ENCODE measurements at places on chromosomes 12 and 14. TPM values are rescaled to one million over a fixed set of nuclear protein-coding genes. Genes with fewer than 3 reads are reported as not detected.

DNA sequence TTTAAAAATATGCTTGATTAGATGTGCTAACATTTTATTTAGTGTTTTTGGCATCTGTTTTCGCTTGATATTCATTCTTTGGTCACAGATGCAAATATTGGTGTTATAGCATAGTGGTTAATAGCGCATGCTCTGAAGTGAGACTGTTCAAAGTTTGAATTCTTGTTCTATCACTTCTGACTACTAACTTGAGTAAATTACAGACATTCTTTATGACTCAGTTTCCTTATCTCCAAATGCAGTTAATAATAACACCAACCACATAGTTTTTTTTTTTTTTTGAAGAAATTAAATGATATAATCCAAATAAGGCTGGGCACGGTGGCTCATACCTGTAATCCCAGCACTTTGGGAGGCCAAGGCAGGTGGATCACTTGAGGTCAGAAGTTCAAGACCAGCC lies 81.0 kb downstream of the TMX1 start:
- no peak for DNase-seq

DNA sequence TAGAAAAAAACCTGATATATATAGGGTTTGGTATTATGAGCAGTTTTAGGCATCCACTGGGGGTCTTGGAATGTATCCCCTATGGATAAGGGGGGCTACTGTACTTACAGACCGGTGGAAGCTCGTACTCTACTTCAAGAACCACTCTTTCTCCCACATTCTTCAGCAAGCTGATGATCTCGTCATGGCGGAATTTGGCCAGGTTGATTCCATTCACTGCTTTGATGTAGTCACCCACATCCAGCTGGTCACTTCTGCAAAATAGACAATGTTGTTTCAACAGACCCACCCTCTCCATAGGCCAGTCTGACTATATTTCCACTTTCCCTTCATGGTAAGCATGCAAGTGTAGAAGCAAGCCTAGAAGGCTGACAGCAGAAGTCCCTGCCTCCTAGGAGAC lies 139.9 kb downstream of the GRIP1 start:
- DNase-seq = no peak

DNA sequence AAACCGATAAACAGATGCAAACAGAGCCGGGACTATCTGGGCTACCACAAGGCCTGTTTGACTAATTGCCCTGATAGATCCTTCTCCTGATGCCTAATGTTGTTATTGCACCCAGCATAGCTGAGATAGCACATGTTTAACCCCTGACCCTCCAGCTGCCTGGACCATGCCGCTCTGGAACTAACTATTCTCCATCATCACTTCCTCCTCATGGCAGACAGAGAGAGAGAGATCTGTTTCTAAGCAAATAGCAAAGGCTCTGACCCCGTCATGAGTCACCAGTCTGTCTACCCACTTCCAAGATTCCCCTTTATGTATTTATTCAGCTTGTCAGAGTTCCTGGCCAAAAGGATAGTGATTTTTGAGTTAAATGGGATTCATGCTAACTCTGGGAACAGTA lies 58.2 kb upstream of the FLRT2 start:
- no peak for DNase-seq

DNA sequence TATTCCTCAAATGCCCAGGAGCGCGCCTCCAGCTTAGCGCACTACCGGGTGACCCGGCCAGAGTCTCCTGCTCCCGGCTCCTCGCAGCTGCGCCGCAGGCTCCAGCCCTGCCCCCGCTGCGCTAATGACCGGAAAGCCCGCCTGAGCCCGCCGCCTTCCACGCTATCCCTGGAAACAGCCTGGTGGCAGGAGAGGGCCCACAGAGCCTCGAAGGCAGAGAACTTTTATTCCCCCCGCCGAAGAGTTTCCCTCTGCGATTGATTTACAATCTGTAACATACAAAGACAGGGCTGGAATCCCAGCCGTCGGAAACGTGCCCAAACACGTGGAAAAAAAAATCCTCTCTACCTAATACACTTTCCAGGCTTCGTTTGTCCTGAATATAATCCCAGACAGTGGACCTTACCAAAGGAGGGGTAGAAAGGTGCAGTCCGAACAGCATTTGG lies 1.5 kb downstream of the COL2A1 start:
- DNase-seq = no peak

B3GNT4 gene
- not detected for total RNA-seq

GRCh38 chr14:85041618-85042017 lies 488.3 kb upstream of the FLRT2 start:
- DNase-seq = no peak

FOXN4 gene
- not detected for total RNA-seq

PLEK2 gene
- 3.4 TPM for total RNA-seq

DNA sequence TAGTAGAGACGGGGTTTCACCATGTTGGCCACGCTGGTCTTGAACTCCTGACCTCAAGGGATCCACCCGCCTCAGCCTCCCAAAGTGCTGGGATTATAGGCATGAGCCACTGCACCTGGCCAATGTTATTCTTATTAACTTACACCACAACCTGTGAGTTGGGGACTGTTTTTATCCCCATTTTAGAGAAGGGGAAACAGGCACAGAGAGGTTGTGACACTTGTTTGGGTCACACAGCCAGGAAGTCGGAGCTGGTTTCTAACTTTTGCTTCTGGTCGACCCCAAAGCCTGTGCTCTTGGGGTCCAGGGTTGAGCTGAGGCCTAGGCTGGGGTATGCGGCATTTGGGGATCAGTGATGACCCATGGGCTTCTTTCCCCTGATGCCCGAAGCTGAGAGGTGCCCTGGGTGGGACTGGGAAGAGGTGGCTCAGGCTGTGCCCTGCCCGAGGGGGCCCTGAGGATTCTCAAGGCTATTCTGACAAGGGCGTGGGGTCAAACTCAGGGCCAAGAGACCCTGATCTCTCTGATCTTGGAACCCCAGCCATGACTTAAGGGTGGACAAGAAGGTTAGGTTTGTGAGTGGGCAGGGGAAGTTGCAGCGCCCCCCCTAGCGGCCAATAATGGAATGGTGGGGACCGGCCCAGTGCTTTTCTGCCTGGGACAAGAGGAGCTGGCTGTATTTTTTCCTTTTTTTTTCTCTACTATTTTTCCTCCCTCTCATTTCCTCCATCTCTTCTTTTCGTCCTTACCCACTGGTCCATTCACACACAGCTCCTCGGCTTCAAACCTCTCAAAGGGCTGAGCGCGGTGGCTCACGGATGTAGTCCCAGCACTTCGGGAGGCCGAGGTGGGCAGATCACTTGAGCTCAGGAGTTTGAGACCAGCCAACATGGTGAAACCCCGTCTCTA lies 3.0 kb downstream of the SDSL start:
- DNase-seq = no peak

AQP6 gene
- total RNA-seq = 0.16 TPM

GRCh38 chr12:94039199-94039840 lies 109.1 kb upstream of the PLXNC1 start:
- DNase-seq = no peak

DNA sequence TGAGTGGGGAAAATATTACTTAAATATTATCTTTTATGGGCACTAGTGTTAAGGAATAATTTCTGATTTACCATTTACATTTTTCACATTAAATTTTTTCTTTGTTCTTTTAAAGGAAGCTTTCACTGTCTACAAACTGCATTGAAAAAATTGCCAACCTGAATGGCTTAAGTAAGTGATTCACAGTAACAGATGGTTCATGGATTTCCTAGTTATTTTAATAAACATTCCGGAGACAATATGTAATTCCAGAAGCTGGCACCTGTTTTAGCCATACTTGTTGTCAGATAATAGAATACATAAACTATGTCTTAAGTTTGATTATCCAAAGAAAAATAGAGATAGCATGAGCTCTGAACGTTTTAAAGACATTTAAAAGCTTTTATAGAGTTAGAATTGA lies 17.1 kb downstream of the DNAL1 start:
- no peak for DNase-seq

FLRT2 gene
- total RNA-seq = 5.2 TPM

NOVA1 gene
- total RNA-seq = 59.0 TPM

DNA sequence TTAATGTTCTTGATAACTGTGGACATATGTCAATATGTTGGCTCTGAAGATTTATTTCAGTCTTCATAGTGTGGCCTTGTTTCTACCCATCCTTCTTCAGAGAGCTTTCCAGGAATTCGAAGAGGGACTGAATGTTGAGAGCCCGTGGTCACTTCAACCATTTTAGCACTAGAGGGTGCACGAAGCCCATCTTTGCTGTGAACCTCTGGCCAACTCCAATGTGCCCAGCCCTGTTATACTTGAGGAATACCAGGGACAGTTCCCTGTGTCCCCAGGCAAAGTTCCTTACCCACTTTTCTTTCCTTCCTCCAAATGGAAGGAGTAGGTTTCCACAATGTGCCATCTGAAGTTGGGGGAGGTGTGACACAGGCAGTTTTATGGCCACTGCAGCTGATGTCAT lies 603.5 kb downstream of the RPL10L start:
- no peak for DNase-seq

TRIP11 gene
- 64.1 TPM for total RNA-seq

DNA sequence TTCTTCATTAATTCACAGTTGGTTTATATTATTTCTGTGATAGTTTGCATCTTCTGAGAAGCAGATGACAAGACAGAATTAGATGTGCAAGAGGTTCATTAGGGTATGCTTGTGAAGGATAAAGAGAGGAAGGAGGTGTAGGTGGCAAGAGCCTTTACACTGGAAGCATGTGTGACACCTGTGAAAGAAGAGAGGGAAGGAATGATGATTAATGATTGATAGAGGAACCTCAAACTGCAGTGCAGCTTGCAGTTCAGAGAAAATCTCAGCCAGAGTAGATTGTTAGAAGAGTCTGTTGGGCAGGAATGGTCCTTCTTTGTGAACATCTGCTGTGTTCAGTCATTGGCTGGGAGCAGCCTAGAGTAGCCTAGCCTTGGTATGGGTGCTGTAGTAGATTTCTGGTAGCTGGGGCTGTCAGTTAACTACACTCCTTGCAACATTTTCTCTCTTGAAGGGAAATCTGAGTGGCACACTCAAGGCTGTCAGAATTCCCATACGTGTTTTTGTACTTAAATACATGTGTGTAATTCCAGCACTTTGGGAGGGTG lies 9.0 kb downstream of the RCOR1 start:
- no peak for DNase-seq

Measured in breast epithelium (tissue), 4 donors.